ENCODE measurements at places on chromosomes 7 and 10. TPM values are rescaled to one million over a fixed set of nuclear protein-coding genes. Genes with fewer than 3 reads are reported as not detected.

The ALOX5 gene
- 14.3 TPM for total RNA-seq

- DNase-seq: no peak
These were observed 139.3 kb downstream of the FRMD4A start for GRCh38 chr10:14191407-14191806.

The FOXL3 gene
- not detected for total RNA-seq

The ZNF488 gene
- 1.6 TPM for total RNA-seq

DNA sequence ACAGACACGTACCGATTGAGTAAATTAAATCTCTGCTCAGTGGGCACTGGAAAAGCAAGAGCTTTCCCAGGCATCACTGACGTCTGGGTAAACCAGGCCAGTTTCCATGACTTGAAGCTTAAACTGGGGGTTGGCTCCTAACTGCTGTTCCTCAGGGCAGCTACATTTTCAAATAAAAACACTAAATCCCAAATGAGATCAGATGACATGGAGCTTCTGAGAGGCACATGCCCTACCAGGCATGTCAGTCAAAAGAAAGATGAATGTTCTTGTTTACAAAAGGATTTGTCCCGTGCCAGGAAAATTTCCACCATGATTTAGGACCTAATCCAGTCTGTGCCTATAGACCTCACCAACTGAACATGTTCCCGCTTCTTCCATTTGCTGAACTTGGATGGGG is 220.2 kb downstream of the KCNMA1 start:
- no peak for DNase-seq

DNA sequence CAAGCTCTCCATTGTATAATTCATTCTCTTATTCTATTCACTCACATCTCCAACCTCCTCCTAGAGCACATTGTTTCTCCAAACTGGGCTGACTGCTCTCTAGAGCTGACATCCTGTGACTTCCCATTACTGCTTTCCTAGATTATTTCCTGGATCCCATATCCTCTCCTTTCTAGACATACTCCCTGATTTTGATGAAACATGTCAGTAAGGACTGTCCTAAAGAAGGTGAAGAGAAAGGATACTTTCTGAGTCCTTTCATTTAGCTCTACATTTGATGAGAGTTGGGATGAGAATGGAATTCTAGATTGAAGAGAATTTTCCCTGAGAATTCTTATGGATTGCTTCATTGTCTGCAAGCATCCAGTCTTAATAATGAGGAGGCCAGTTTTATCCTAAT is 78.8 kb downstream of the CNNM2 start:
- DNase-seq: no peak

The NUTM2E gene
- total RNA-seq: 0.24 TPM

The ANXA8L1 gene
- total RNA-seq: not detected

GRCh38 chr10:19579761-19580545 is 236.3 kb upstream of the PLXDC2 start:
- no peak for DNase-seq

DNA sequence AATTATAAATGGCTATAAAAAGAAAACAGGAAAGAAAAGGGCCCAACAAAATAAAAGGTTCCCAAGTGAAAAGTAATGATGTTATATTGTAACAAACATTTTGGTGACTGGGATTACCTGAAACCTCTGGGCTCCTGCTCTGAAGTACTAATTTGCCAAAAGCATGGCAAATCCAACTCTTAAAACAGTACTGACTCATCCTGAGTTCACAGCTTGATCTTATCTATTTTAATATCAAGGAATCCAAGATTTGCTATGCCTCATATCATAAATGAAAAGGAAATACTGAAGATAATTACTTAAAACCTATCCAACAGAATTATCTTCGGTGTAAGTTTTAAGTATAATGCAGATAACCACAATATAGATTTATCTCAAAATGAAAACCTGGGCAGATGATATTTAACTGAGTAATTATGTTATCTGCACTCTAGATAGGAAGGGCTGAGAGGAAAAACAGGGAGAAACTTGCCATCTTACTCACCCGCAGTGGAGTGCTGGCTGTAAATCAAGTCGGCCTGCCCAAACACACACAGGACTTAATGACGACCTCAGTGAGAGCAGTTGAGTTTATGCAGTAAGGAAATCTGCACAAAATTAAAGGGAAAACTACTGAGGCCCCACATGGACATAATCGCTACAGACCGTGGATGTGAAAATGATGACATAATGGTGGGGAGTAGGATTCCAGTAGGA is 48.4 kb downstream of the MPP7 start:
- no peak for DNase-seq

The PVRIG gene
- 1.4 TPM for total RNA-seq

DNA sequence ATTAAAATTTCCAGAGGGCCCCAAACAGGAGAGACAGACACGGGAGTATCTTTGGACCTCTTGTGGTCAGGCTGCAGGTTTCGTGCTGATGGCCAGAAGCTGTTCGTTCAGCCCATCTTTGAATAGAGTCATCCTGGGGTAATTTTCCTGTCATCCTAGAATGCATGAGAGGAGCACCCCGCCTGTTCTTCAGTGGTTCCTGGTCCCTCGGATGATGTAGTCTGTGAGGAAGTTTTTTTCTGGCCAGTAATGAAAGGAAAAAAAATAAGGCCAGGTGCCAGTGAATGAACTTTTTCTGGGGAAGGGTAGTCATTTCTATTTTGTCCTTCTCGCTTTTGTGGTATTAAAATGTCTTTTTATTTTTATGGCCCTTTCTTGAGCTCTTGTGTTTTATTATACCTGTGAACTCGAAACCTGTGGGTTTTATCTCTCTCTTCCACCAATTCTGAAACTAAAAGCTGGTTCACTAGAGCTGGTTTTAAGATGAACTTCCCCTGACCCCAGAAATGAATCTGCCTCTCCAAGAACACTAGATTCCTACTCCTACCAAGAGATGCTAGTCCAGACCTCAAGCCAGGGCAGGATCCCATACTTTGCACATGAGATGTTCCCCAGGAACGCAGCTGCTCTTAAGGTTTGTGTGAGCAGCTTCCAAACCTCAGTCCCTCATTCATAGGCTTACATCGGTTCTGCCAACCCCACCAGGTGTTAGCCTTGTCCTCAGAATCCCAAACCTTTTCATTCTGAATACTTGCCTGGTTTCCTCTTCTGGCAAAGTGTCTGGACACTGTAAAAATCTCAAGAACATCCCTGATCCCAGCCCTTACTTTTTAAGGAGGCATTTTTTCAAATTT is 15.4 kb upstream of the MEST start:
- no peak for DNase-seq

The CH25H gene
- 0.80 TPM for total RNA-seq

- no peak for DNase-seq
These were observed 23.6 kb upstream of the GATAD1 start for GRCh38 chr7:92423710-92424131.

The PRSS1 gene
- total RNA-seq: not detected

- DNase-seq: peak; percentile 66
These were observed 5.7 kb downstream of the UPK3B start for GRCh38 chr7:76515999-76516443.

The CALHM1 gene
- not detected for total RNA-seq

The POR gene
- 76.4 TPM for total RNA-seq

The C10orf53 gene
- total RNA-seq: not detected

- DNase-seq: no peak
These were observed 1.7 kb downstream of the CACNA2D1 start for GRCh38 chr7:82441669-82442478.

GRCh38 chr7:84633-85020 is 107.7 kb upstream of the FAM20C start:
- no peak for DNase-seq

- peak; percentile 63 for DNase-seq
These were observed 94.0 kb downstream of the SORBS1 start for GRCh38 chr10:95467162-95467599.

DNA sequence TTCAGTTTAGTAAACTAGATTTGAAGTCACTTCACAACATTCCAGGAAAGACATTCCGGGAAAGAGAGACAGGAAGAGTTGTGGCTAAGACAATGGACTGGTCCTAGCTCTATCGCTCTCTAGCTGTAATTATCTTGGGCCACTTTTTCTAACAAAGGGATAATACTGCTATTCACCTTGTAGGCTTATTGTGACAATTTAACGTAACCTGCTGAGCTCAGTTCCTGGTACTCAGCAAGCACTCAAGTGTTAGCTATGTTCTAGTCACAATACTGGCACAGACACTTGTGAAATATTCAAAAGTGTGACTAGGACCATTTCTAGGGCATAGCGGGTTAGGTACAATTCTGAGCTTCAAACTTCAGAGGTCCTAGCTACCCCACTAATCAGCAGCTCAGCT is 12.0 kb upstream of the NRCAM start:
- no peak for DNase-seq

GRCh38 chr10:78964952-78965633 is 103.7 kb upstream of the ZMIZ1 start:
- peak; percentile 10 for DNase-seq

- DNase-seq: no peak
These were observed 73.0 kb downstream of the PLXDC2 start for GRCh38 chr10:19889256-19889655.

The FAM25A gene
- not detected for total RNA-seq

The GNAI1 gene
- 18.1 TPM for total RNA-seq

GRCh38 chr7:20959281-20959680 is 172.6 kb upstream of the SP8 start:
- DNase-seq: no peak

GRCh38 chr7:17347401-17347800 is 48.9 kb downstream of the AHR start:
- DNase-seq: no peak

The VAX1 gene
- not detected for total RNA-seq

- DNase-seq: no peak
These were observed 13.9 kb upstream of the HSPA12A start for GRCh38 chr10:116756277-116756676.

DNA sequence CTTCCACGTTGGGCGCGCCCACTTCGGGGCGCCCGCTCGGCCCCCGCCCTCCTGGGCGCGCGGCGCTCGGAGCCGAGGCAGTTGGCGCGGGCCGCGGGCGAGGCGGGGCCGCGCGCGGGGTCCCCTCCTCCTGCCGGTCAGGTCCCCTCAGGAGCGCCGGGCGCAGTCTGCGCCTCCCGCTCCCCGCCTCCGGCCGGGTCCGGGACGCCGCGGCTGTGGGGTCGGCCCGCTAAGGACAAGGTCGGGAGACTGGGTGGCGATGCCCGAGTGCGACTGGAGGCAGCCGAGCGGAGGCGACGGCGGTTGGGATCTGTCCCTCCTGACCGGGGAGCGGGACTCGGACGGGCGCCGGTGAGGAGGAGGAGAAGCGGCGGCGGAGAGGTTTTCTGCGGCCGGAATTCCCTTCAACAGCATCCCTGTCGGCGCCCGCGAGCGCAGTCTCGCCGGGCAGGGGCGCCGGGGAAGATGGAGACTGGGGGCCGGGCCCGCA is at the start of gene ATRNL1:
Gene ATRNL1, plus strand, starts transcription at position 80 of the 490 bp plus-strand sequence. Its CDS starts 386 bp downstream, at position 466.
- DNase-seq: peak; percentile 52

The GIMAP2 gene
- 8.1 TPM for total RNA-seq

The MYO1G gene
- 6.9 TPM for total RNA-seq

- no peak for DNase-seq
These were observed 141.4 kb downstream of the GRID1 start for GRCh38 chr10:86225103-86225782.

GRCh38 chr7:130872756-130873448 is 138.9 kb upstream of the KLF14 start:
- no peak for DNase-seq

GRCh38 chr7:73986158-73986631 is 41.8 kb upstream of the ELN start:
- DNase-seq: peak; percentile 47

The MKI67 gene
- total RNA-seq: 7.7 TPM

DNA sequence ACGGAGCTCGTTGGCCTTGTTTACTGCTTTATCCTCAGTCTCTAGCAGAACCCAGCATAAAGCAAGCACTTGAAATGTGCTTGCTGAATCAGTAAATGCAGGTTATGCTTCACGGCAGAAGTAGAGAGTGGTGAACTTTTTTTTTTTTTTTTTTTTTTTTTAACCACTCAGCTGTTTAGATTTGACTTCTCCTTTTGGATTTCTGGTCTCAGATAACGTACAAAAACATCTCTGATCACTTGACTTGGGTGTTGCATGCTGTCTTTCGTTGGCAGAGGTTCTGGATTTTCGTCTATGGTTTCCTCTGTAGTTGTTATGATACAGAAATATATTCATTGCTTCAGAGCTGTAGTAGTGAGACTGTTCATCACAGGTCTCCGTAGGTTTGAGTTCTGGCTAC is 242.5 kb upstream of the HABP2 start:
- DNase-seq: no peak

GRCh38 chr10:66085906-66086305 is 839.9 kb upstream of the LRRTM3 start:
- DNase-seq: no peak

The MYL10 gene
- not detected for total RNA-seq

- peak; percentile 38 for DNase-seq
These were observed 3.1 kb downstream of the FLNC start for GRCh38 chr7:128833148-128833945.

GRCh38 chr10:102435529-102436233 is 3.3 kb upstream of the CUEDC2 start:
- peak; percentile 64 for DNase-seq

The CALN1 gene
- not detected for total RNA-seq

- peak; percentile 27 for DNase-seq
These were observed 204.7 kb downstream of the ADRA2A start for GRCh38 chr10:111281516-111281915.

DNA sequence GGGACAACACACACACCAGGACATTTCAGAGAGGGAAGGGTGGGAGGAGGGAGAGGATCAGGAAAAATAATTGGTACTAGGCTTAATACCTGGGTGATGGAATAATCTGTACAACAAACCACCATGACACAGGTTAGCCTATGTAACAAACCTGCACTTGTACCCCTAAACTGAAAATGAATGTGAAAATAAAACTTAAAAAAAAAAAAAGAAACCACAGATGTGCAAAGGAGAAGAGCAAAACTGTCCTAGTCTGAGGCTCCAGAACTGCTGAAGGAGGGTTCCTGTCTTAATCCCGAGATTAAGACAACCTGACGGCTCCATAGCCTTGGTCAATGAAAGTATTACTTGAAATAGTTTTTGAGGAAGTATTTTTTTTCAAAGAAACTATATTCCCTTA is 423.0 kb downstream of the NEBL start:
- DNase-seq: no peak
